ENCODE measurements at places on chromosomes 2 and 18.

DNA sequence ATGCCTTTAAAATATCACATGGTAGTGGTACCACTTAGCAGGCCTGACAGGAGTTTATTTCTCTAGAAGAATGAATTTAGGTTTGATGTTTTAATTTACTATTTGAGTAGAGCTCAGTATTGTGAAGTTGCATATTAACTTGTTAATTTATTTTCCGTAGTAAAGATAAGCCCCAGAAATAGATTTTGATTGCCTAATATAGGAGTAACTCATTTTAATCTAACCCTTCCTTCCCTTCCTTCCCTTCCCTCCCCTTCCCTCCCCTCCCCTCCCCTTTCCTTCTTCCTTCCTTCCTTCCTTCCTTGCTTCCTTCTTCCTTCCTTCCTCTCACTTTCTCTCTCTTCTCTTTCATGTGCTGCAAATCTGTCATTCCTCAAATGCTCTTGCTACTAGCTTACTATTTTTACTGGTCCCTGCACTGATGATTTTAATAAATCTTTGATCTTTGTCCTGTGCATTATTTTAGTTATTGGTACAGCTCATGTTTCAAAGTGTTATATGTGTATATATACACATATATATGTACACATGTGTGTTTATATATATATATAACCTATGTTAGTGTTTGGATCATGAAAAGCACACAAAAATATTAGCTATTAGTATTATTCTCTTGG, 862.6 kb upstream of the CNTNAP5 start:
- DNase-seq: no peak

GRCh38 chr2:42054714-42055430, 7.1 kb downstream of the PKDCC start:
- no peak for DNase-seq

DNA sequence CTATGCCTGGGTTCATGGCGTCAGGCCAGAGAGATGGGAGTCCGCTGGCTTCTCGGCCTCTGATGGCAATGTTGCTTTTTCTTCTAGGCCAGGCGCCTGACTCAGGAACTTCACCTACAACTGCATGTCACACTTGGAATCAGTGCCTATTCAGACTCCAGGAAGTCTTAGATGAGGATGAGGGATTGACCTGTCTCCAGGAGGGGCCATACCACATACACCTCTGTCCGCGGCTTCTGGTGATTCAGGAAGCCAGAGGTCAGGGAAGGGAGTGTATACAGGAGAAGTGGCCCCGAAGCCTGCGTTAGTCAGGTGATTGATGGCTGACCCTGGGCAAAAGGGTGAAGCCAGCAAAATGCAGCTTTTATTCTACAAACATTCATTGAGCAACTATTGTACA, 109.1 kb upstream of the RMDN2 start:
- no peak for DNase-seq

DNA sequence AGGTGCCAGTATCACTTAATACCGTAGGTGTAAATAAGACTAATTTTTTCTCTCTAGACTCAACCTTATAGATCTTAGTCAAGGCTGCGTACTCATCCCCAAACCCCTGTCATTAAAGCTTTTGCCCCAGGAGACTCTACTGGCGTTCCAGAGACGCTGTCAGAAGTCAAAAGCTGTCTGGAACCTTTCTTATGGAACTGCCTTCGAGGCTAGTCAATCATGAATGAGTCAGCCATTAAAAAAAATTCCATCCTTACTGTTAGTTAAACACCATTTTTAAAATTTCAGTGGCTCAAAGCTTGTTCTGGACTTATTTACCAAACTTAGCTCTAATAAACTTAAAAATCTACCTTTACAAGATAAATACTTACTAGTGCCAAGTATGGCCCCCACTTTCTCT, 52.1 kb downstream of the SPRED2 start:
- no peak for DNase-seq

GRCh38 chr2:939936-940601, 10.6 kb upstream of the SNTG2 start:
- DNase-seq: no peak

DNA sequence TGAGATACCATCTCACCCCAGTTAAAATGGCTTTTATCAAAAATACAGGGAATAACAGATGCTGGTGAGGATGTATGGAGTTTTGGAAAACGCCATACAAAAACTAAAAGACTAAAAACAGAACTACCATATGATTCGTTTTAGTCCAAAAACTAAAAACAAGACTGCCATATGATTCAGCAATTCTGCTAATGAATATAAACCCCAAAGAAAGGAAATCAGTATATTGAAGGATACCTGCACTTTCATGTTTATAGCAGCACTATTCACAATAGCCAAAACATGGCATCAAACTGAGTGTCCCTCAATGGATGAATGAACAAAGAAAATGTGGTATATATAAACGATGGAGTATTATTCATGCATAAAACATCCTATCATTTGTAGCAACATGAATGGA, 224.4 kb upstream of the MC4R start:
- no peak for DNase-seq

DNA sequence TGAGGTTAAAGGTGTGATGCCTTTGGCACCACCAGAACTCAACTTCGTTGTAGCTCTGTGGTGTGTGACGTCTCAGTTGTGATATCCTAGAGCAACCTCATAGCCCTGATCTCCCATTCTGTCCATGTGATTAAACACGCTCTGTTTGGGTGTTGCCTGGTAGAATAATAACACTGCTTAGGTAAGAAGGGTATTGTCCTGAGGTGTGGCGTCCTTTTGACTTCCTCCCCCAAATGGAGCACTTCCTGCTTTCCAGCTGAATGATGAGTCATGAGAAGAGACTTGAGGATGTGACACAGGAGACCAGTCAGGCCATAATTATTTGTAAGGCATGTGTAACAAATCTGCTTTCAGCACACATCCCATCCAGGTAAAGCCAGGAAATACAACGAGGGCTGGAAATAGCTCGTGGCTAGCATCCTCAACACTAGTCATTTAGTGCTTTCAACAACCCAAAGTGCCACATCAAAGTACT, 100.7 kb downstream of the RAPGEF4 start:
- no peak for DNase-seq

GRCh38 chr2:68771211-68771751, 36.7 kb downstream of the ARHGAP25 start:
- DNase-seq: no peak

DNA sequence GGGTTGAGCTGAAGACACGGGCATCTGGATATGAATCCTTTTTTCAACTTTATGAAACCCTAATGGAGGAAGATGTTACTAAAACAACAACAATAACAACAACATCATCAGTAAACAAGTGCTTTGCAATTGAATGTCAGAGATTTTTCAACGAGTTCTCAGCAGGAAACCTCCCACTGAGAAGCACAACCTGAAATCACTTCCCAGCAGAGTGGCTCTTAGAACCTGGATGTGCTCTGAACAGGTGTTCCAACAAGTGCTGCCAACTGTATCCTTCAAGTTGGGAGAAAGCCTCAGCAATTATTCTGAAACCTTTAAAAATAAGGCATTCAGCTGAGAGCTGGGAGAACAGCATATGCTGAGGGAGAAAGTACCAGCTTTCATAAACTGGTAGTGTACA, 1622.7 kb upstream of the CELF4 start:
- DNase-seq: no peak

DNA sequence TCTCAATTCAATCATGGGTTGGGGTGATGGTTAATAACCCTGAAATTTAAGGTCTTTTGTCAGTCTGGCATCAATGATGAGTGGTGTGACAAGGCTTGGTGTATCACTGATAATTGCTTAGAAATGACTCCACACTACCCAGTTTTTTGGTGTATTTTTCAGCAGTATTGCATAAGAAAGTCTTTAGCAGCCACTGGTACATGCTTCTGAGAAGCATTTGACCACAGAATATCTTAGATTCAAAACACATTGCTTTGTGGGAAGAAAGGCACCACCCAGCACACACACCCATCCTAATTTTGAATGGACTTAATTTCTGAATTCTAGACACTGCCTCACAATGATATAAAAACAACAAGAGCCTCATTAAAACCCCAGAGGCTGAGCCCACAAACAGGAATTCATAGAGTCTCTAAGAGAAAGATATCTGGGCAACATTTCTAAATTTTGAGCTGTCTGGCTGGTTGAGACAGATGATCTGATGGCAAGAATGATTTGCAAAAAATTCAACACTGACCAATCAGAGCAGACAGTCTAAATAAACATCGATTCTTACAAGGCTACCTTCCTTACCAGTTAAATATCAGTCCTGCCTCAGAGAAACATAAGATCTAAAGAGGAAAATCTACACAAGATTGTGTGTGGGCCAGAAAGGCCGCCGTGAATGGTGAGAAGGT, 114.7 kb upstream of the CYP1B1 start:
- DNase-seq: no peak

- no peak for DNase-seq
Measured at GRCh38 chr2:50727636-50728339, 304.1 kb downstream of the NRXN1 start.

GRCh38 chr2:166625670-166626069, 131.6 kb upstream of the SCN7A start:
- no peak for DNase-seq

DNA sequence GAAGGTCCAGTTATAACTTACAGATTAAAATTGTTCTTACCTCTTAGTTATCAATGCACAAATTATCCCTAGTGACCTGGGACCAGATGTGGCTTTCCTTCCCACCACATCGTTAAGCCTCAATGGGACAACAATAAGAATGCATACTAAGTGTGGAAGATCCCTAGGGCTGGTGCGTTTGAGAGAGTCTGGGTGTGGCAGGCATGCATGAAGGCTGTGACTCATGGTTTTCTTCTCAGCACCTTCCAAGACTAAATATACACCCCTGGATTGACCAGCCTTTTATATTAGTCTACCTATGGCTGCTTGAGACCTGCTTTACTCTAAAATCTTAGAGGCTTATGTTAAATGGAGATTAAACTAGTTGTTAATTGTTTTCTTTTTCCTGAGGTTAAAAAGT, 261.7 kb upstream of the SLC14A2 start:
- no peak for DNase-seq

GRCh38 chr2:186751078-186751477, 57.2 kb downstream of the FAM171B start:
- DNase-seq: no peak

DNA sequence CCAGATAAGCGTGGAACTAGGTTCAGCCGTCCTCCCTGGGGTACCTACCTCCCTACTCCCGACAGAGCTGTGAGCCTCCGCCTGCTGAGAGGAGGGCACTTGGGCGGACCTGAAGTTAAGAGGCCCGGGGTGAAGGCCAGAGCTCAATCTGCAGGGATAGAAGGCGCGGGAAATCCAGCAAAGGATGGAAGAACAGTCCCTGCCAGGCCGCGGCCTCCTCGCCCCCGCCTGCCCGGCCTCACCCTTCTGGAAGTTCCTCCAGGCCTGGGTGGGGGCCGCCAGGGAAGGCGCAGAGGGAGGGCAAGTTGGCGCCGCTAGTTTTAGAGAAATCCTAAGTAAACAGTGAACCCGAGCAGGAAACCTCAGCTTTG, 13.0 kb downstream of the EN1 start:
- no peak for DNase-seq

DNA sequence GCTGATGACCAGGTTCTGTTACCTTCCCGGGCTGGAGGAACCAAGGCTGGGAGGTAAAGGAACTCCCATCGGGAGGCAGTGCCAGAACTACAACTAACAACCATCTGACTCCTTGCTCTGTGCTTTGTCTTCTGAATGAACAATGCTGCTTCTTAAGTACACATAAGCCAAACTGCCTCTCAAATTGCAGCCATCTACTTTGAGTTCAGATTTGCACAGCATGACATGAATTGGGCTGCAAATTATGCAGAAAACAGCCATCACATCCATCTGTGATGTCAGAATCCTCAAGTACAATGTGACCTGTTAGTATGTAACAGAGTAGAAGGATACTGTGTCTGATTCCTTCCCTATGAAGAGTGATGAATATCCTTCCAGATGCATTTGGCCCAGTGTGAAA, 290.6 kb downstream of the ZNF521 start:
- DNase-seq: no peak

- no peak for DNase-seq
Measured at GRCh38 chr2:239895669-239896068, 129.5 kb downstream of the NDUFA10 start.

DNA sequence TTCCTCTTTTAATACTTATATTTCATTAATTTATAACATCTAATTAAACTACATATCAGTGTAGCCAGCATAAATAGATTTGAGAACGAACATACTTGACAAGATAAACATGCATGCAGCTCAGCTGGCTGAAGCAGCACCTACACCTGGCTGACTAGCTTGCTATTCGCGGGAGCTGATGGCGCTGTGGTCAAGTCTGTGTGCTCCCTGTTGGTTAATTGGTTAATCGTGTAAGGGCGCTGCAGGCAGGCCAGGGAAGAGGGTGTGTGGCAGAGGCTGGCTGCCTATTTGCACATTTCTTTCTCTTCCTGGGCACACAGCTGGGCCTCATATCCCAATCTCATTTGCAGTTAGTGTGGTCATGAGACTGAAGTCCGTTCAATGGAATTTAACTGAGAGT, 14.5 kb upstream of the VWA3B start:
- DNase-seq: no peak

DNA sequence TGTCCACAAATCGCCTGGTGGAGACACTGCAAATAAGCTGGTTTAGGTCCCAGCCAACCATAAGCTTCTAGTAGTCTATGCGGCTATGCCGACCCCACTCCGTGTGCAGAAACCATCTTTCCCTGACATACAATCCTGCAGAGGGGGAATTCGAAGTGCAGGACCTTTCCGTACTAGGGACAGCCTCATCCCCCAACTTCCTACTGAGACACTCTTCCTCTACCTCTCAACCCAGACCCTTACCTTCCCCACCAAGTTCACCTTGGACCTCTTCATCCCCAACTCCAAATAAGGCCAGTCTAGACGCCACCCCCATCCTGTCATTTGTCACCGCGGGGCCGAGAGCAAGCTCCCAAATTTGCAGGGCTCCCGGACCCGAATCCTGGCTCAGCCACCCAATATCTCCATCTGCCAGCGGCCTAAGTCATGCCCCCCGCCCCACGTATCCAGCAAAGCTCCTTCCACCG, 496 bp downstream of the SUCLG1 start:
- DNase-seq: no peak
